Erythroblast (primary cell): ENCODE measurements at places on chromosomes 16 and 17.

- no peak for DNase-seq
These were observed 13.2 kb downstream of the XYLT2 start for GRCh38 chr17:50359005-50359699.

- no peak for DNase-seq
These were observed 6.6 kb downstream of the PTX4 start for GRCh38 chr16:1481906-1482835.

- DNase-seq, result no peak
These were observed 97.1 kb upstream of the GNAO1 start for GRCh38 chr16:56094231-56094630.

DNA sequence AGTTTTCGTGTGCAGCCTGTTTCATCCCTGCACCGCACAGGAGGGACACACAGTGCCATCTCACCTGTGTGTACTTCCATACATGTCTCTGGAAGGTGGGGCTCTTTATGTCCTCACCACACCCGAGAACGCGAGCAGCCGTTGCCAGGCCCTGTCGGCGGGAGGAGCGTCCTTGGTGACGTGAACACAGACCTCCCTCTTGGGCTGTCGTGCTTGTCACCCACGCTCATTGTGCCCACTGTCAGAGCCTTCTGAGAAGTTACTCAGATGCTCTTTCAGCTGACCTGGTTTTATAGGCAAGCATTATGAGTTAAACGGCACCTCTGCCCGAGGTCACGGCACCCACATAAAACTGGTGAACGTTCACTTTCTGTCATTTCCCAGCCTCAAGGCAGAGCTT, 40.2 kb downstream of the ZNF750 start:
- DNase-seq, result no peak

DNA sequence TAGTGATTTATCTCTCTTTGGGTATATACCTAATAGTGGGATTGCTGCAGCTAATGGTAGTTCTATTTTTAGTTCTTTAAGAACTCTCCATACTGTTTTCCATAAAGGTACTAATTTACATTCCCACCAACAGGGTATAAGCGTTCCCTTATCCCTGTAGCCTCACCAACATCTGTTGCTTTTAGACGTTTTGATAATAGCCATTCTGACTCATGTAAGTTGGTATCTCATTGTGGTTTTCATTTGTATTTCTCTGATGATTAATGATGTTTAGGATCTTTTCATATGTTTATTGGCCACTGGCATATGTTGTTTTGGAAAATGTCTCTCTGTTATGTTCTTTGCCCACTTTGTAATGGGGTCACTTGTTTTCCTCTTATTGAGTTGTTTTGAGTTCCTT, 88.5 kb upstream of the ZNF267 start:
- no peak for DNase-seq

DNA sequence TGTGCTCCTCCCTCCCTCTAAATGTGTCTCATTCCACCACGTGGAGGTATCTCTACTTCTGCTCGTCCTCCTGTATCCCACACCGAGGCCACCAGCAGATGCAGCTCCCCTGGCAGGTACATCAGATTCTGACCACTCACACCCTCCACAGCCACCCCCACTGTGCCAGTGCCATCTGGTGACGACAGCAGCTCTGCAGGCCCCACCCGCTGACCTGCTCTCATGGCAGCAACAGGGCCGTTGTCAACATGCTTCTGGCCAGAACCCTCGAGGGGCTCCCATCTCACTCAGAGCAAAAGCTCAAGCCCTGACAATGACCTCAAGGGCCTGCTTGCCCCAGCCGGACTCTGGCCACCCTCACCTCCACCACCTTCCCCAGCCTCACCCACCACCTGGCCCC, 93.4 kb downstream of the AMFR start:
- no peak for DNase-seq

DNA sequence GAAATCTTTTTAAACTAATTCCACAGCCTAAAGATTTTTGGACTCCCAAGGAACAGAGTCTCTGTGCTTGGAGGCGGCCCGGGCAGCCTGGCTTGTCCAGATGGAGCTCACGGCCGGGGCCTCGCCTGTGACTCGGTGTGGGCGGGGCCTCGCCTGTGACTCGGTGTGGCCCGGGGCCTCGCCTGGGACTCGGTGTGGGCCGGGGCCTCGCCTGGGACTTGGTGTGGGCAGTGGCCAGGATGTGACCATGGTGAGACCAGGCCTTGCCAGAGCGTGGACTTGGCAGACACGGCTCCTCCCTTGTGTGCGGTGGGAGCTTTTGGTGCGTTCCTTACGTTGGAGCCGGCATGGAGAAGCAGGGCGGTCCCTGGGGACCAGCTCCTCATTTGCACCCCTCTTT, 92.3 kb downstream of the METRNL start:
- no peak for DNase-seq
